ENCODE measurements at places on chromosomes 7 and 10.

DNA sequence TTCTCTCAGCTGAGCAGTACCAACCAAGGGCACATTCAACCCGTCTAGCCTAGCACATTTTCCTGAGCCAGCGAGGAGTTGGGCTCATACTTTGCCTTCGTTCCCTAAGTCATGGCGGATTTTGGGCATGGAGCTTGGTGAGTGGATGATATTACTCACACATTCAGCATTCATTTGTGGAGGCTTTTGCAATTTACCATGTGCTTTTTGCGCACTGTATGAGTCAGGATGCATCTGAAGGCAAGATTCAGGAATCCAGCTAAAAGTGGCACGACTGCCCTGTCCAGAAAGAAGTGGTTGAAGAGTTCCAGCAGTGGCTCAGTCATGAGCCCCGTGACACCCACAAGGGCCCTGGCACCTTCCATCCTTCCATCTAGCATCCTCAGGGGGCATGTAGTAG, 24.2 kb upstream of the MGMT start:
- no peak for DNase-seq

- no peak for DNase-seq
These were observed 820 bp upstream of the NRG3 start for GRCh38 chr10:81873932-81874816.

GRCh38 chr7:2526659-2527504, 7.3 kb downstream of the LFNG start:
- DNase-seq = no peak

DNA sequence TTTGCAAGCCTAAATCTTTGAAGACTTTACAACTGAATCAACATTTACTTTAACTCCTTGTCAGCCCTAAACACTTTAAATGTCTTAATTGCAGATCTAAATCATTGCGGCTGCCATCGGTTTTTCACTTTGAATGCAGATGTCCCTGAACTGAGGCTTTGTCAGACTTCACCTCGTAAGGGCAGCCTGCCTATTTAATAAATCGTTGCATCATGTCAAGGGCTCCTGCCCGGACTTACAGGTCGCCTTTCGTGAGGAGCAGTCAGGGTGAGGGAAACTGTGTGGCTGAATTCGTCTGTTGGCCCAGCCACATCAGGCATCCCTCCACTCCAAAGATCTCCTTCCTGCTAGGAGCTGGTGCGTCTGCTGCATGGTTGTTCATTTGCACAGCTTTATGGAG, 368.2 kb upstream of the NPVF start:
- DNase-seq = no peak

- DNase-seq = no peak
These were observed 181.9 kb downstream of the DGKI start for GRCh38 chr7:137664846-137665245.

GRCh38 chr10:59585046-59585700, 124.5 kb downstream of the SLC16A9 start:
- no peak for DNase-seq

DNA sequence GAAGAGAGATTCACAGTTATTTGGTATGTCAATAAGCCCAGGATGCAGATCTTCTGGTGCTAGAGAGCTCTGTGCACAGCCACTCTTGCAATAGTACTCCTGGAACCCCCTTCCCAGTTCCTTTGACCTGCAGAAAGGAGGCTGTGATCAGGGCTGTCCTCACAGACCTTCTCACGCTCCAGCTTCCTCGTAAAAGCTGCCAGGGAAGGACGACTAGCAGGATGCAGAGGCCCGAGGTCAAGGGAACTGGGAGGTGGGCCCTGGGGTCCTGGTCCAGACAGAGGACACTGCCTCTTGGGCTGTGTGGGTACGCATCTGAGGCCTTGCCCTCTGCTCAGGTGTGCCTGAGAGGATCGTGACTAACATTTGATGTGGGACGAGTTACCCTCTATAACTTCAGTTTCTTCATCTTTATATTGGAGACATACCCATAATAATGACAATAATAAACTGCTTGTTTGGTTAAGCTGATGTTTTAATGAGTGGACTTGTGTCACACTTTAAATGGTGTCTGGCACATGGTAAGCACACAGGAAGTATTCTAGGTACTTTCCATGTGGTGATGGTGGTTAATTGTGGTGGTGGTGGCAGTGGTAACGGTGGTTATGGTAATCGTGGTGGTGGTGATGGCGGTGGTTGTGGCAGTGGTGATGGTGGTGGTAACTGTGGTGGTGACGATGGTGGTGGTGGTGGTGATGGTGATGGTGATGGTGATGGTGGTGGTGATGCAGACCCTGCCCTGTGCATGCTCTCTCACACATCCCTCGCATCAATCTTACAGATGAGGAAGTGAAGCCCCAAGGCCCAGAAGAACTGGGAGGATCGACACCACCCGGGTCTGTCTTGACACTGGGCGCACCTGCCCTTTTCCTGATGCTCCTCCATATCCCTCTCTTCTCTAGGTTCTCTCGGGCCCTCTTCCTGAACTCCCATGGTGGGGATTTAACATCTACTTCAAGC, 235.2 kb upstream of the GRB10 start:
- no peak for DNase-seq

DNA sequence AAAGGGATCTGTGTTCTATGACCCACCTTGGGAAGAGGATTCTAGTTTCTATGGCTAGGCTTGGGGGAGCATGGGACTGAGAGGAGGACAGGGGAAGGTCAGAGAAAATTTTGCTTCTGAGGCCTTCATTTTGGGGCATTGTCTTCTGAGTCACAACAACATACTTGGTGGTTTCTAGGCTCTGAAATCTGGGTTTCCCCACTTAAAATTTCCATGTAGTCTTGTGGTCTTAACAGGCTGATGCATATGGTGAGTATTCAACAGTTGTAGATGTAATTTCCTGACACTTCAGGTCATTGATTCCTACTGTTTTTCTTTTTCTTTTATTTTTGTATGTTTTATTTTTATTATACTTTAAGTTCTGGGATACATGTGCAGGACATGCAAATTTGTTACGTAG, 88.5 kb downstream of the ANKRD7 start:
- no peak for DNase-seq

DNA sequence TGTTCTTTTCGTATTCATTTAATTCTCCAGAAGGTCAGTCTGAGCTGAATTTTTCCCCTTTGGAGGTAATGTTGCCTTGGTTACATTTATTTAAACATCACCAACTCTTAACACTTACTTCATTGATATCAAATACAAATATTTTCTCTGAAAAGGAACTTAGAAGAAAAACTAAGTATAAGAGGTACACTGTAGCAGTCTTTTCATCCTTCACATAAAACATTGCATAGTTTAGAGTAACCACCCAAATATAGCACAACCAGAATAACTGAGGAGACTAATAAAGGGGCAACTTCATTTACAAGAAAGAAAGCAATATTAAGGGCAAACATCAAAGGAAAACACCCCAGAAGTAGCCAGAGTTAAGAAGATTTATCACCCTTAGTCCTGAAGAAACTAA, 1115.0 kb upstream of the POT1 start:
- no peak for DNase-seq

DNA sequence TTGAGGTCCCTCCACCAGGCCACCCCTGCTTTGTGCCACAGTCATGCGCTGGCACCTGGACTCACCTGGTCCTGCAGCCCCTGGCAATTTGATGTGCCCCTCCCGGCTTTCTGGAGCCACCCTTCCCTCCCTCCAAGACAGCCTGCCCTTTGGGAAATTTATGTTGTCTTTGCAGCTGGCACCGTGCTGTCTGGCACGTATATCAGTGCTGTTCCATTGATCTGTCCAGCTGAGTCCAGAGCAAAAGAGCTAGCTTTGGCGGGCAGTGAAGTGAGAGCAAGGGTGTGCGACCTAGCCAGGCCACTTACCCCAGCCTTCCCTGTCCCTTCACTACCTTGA, 5.7 kb downstream of the RARRES2 start:
- no peak for DNase-seq

DNA sequence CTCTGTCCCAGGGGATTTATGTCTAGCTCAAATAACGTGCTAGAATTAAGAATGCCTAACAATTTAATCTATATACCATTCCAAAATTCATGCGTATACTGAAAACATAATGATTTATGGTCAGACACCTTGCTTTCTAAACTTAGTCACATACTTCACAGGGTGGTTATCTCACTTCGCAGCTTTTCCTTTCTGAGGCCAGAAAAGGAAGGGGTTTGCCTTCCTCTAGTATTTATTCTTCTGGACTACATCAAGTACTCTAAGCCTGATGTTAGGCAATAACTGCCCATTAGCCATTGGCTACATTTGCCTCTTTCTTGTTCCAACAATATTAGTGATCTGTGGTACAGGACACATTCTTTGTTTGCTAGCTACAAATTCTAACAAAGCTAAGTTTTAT, 72.6 kb upstream of the FHIP2A start:
- no peak for DNase-seq

- no peak for DNase-seq
These were observed 400.5 kb upstream of the SORCS1 start for GRCh38 chr10:107565014-107565413.

DNA sequence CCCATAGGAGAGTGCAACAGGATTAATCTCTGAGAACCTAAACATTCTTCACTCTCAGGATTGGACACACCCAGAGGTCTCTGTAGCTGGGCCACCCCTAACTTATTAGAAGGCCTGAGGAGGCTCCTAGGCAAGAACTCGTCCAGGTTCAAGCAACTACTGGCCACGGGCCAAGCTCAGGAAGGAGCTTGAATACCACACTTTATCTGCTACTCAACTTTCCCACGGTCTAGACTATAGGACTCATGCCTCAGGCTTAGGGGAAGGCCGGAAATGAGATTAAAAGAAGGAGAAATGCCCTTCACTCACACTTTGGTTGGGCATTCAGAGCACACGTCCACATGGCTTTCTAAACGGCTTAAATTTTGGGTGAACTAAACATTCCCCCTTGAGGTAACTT, 142.8 kb upstream of the PHYHIPL start:
- no peak for DNase-seq

- DNase-seq = no peak
These were observed 44.0 kb upstream of the SEMA3A start for GRCh38 chr7:84238596-84238995.

- no peak for DNase-seq
These were observed 177.9 kb downstream of the EBF3 start for GRCh38 chr10:129786216-129786615.

GRCh38 chr10:131727560-131727959, 173.2 kb upstream of the PPP2R2D start:
- DNase-seq = no peak

GRCh38 chr10:29057822-29058331, 231.0 kb upstream of the LYZL1 start:
- no peak for DNase-seq

- no peak for DNase-seq
These were observed 193.9 kb upstream of the AGR3 start for GRCh38 chr7:17075601-17076255.

DNA sequence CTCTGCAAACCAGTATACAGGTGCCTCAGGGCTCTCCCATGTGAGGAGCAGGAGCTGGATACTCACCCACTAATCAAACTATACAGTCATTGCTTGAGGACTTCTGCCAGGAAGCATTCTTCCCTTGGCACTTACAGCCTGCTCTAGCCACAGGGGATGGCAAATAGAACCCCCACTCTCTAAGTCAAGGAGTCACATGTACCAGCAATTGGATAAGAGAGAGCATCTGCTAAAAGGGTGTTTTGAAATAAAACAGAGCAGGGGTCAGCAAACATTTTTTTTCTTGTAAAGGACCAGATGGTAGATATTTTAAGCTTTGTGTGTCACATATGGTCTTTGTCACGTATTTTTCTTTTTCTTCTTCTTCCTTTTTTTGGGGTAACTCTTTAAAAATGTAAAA, 865.2 kb upstream of the GHITM start:
- no peak for DNase-seq

GRCh38 chr7:66867198-66867790, 53.7 kb upstream of the TMEM248 start:
- DNase-seq = no peak

DNA sequence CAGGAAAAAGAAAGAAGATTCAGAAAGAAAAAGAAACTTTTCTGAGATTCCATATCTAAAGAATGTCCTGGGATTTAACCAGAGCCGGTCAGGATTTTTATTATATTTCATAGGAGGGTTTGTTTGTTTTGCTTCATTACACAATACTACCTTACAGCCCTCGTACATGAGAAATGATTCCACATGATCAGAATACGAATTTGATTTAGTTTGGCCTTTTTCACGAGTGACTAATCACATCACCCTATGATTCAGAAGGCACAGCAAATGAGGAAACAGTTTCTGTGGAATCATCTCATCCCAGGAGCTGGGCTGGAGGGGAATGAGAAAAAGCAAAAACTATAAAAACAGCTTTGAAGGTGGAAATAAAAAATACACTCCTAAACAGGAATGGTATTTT, 54.7 kb upstream of the VWC2 start:
- no peak for DNase-seq

DNA sequence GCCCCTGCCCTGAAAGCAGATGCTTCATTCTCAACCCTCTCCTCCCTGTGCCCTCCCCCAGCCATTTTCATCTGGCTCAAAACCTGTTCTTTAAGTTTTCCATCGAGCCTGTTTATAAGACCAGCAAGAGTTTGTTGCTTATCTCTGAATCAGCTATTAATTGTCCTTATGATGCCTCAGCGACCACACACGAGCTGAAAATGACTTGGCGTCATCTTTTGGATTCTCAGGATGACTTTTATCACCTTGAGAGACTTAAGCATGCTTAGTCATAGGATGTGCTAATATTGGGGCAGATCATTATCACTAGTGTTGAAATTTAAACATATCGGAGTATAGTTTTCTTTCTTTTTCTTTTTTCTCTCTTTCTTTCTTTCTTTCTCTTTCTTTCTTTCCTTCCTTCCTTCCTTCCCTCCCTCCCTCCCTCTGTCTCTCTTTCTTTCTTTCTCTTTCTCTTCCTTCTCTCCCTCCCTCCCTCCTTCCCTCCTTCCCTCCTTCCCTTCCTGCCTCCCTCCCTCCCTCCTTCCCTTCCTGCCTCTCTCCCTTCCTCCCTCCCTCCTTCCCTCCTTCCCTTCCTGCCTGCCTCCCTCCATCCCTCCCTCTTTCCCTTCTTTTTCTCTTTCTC, 184.5 kb downstream of the PHTF2 start:
- DNase-seq = no peak

GRCh38 chr7:45715471-45716352, 141.5 kb downstream of the ADCY1 start:
- no peak for DNase-seq

GRCh38 chr10:14092799-14093198, 237.9 kb downstream of the FRMD4A start:
- no peak for DNase-seq

DNA sequence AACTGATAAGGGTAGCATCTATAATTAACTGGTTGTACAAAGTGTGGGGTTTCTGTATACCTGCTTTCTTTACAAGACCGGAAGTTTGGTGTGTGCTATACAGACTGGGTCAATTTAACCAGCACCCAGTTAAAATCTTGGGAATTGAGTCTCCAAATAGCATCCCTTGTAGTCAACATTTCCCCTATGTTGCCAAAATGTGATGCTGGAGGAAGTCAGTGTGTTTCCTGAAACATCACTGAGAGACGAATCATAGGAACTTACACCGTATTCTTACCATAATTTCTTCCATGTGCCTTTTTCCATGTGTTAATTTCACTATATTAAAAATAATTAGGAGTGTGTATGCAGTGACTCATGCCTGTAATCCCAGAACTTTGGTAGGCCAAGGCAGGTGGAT, 1.7 kb downstream of the AKR1C4 start:
- no peak for DNase-seq

- DNase-seq = no peak
These were observed 3.0 kb upstream of the PRSS1 start for GRCh38 chr7:142746264-142746663.

All from GM04504 (cell line).